ENCODE measurements at places on chromosomes 3 and 15. TPM values are rescaled to one million over a fixed set of nuclear protein-coding genes. Genes with fewer than 3 reads are reported as not detected.

DNA sequence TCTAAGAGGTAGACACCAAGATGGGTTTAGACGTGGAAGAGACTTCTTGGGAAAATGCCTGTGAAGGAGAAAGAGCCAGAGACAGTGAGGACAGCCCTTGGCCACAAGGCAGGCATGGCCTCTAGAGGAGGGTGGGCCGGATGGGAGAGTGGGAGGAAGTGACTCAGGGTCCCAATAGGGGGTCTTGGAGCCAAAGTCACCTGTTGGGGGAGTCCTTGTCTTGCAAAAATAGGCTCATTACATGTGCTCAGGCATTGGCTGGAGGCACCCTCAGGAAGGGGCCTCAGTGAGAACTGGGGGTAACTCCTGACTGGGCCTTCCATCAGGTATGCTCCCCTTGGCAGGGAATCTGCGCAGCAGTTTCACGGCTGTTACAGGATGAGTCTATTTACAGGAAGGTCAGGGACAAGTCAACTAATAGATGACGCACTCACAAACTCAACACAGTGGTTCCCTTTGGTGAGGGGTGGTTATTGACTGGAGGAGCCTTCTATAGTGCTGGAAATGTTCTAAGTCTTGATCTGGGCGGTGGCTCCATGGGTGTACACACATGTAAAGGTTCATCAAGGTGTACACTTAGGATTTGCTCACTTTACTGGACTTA is 259.6 kb downstream of the XXYLT1 start:
- DNase-seq: peak; percentile 46

- peak; percentile 20 for DNase-seq
Observed at GRCh38 chr15:67163180-67163579, 91.3 kb downstream of the AAGAB start.

- no peak for DNase-seq
Observed at GRCh38 chr3:73789825-73790444, 165.2 kb upstream of the PDZRN3 start.

Gene CCDC39
- total RNA-seq: 1.1 TPM

- no peak for DNase-seq
Observed at GRCh38 chr3:119219069-119219468, 21.6 kb downstream of the B4GALT4 start.

GRCh38 chr3:122564155-122564912 is at the start of the genes DTX3L and PARP9:
TSS of gene DTX3L (plus strand) at chr3:122564338. CDS start at chr3:122564427, 89 bp downstream.
TSS of gene PARP9 (minus strand) at chr3:122564300. CDS start at chr3:122559620, 4,680 bp downstream.
- DNase-seq: peak; percentile 93

Gene SERINC4
- total RNA-seq: not detected

- DNase-seq: no peak
Observed at GRCh38 chr3:151124476-151124875, 39.0 kb downstream of the MED12L start.

Gene TLNRD1
- total RNA-seq: 12.7 TPM

DNA sequence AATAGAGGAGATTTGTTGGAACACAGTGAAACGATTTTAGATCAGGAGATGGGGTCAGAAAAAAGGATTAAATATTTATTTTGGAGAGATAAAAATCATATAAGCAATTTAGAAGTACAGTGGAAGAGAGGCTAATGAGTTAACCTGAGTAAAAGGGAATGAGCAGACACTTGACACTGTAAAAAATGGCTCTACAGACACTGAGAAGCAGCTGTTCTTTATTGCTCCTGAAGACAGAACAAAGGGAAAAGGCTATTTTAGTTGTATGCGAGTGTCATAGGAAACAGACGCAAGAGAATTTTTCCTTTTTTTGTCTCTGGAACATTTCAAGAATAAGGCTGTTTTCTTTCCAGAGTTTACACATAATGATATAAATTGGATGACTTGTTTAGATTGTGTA is 34.3 kb downstream of the ASTE1 start:
- DNase-seq: no peak

DNA sequence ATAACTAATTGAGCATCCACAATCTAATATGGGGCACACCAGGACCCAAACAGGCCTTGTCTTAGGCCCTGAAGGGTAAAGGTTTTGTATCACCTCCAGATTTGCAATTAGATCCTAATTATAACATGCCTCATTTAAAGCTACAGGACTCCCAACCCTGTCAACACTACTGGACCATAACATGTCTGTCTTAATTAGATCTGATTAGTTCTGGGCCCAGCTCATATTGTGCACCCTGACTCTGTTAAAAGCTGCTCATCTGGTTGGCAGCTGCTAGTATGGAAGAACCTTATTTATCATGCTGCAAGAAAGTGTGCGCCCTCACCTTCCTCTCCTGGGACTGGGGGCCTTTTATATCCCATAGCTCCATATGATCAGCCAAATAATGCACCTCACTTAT is 457.8 kb downstream of the ROBO1 start:
- DNase-seq: no peak

Gene SLC24A5
- 0.36 TPM for total RNA-seq

DNA sequence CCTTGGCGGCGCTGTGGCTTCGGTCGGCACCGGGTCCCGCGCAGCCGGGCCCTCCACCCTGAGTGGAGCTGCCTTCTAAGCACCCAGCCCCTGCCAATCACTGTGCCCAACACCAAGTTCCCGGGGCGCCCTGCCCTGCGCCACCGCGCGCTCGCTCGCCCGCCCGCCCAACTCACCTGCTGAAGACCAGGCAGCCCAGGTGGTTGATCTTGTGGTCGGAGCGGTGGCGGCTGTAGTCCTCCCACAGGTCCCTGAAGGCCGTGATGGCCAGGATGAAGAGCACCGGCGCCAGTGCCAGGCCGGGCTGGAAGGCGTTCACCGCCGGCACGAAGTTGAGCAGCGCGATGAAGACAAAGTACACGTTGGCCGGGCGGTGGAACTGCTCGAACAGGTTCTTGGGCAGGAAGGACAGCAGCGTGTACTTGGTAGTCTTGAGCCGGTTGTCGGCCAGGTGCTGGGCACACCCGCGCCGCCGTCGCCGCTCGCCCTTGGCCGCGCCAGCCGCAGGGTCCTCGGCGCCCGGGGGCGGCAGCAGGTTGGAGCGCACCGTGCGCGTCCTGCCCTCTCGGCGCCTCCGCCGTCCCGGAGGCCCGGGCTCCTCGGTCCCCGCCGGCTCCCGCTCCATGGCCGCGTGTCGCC is 536 bp downstream of the ATP10A start:
- no peak for DNase-seq

DNA sequence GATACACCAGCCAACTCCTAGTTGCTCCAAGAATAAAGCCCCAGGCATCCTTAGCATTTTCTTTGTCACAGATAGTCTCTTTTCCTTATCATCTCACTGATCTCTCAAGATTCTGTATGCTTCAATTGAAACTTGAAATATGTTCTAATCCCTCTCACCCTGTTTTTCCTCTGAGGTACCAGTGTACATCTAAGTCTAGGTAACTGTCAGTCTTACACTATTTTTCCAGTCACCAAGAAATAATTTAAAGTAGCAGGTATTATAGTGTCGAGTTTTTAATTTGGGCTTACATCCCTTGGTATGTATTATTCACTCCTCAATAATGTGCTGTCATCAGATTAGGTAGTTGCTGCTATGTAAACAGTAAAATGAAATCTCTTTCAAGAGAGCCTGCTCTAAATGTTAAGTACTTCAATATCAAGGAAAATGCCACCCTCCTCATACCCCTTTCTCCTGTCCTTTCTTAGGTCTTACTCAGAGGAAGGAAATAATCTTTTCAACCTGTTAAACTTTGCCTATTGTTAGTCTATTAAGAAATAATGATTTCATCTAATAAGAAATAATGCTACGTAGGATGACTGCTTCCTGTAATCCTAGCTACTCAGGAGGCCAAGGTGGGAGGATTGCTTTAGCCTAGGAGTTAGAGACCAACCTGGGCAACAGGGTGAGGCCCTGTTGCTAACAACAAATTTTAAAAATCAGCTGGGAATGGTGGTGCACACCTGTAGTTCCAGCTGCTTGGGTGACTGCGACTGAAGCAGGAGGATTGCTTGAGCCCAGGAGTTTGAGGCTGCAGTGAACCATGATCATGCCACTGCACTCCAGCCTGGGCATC is 39.8 kb downstream of the TSC22D2 start:
- DNase-seq: no peak

Gene LZTFL1
- total RNA-seq: 16.6 TPM

DNA sequence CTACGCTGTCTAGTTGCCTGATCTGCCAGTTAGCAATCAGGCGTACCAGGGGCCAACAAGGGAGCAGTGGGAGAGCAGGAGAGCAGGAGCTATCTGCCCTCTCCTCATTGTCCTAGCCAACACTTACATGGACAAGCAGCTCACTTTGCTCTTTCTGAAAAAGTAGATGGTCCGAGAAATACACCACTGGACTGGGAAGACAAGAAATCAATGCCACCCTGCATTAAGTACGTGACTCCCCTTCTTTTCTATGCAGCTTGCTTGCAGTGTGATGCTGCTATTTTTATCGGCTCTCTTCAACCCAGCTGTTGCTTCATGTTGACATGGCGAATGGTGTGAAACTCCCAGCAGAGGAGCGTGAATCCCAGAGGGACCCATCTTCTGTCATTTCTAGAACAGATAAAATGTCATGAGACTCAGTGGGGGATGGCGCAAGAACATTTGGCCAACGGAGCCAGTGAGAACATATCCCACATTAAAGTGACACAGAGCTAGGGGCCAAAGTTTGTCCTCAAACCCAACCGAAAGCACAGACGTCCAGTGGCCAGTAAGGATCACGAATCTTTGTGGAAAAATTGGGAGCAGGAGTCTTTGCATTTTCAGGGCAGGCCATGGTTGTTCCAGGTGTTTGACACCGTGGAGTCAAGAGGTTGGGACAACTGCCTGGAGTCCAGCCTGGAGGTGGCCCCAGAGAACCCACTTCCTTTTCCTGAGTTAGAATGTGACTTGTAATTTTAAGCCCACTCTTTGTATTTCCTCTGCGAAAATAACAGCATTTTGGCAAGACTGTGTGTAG is 53.7 kb upstream of the MEF2A start:
- DNase-seq: no peak

DNA sequence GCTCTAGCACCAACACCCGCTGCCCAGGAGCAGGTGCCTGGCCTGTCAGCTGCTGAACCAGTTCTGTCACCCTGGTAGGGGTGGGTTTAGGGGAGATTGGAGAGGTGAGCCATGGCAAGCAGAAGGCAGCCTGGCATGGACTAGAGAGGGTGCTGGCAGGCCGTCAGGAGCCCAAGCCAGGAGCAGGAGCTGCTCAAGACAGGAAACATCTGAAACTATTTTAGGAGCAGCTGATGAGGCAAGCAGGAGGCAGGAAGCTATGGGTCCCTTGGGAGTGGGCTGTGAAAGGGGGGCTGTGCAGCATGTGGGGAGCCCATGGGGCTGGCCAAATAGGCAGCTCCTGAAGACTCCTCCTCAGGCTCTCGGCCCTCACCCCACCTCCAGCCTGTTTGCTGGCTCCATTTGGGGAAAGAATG is 2.3 kb downstream of the INKA1 start:
- DNase-seq: peak; percentile 94

DNA sequence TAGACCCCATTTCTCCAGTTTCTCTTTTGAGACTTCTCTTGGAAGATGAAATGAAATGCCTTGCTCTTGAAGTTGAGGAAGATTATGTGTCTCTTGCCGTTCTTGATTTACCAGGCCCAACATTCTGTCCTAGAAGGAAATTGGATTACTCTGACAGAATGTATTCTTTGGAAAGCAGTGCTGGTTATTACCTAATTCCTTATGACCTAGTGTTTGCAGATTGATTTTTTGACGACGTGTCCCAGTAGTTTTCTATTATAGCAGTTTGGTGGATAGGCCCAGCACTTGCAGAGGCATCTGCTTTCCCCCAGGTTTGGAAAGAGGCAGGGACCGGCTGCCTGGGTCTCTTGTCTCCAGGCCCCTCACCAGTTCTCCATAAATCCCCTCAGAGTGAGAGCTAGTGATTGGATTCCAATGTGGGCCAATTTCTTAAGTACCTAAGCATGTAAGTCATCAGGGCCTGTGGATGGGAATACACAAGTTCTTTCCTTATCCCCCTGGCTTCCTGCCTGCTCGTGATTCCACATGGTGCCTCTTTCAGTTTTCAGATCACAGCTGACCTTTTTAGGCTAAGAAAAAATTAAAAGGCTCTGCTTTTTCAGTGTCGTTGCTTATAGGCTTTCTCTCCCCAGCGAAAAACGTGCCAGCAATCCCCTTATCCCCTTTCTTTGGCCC is 50.2 kb downstream of the EPHB3 start:
- peak; percentile 69 for DNase-seq

DNA sequence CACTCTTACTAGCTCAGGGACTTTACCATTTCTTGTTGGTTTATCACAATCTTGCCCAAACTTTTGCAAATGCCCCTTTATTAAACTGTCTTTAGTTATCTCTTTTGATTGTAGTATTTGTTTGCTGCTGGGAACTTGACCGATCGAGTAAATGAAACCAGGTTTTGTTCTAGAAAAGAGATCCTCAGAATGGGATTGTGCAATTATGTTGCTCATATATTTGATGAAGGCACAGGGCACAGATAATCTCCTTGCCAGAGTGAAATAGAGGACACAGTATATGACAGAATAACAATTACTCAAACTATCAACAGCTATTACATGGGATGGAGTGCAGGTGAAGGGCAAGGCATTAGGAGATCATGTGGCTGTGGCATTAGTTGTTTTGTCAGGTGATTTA is 216.6 kb upstream of the RASGRP1 start:
- DNase-seq: no peak

- DNase-seq: no peak
Observed at GRCh38 chr3:187913617-187914033, 168.4 kb upstream of the BCL6 start.

DNA sequence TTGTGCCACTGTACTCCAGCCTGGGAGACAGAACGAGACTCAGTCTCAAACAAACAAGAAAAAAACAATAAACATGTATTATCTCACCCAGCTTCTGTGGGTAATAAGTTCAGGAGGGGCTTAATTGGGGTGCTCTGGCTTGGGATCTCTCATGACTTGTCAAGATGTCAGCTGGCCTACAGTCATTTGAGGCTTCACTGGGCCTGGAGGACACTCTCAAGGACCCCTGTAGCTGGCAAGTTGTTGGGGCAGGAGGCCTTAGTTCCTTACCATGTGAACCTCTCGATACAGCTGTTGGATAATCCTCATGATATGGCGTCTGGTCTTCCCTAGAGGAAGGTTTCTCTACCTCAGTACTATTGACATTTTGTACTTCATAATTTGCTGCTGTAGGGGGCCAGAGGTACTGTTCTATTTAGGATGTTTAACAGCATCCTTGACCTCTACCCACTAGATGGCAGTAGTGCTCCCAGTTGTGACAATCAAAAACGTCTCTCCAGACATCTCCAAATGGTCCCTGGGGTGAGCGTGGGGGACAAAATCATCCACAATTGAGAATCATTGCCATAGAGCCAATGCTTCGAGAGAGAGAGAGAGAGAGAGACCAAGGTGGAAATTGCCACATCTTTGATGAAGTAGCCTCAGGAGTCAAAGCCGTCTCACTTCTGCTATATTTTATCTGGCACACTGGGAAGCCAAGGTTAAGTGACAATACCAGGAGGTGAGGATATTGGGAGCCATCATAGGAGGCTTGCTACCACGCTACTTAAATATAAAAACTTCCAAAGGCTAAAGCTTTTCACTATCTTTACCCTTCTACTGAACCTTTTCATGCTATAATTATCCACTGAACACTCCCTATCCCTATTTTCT is 23.9 kb upstream of the SLTM start:
- no peak for DNase-seq

Gene GOLGA8R
- 1.8 TPM for total RNA-seq

Gene P2RY13
- total RNA-seq: 1.8 TPM

Gene IL5RA
- 0.49 TPM for total RNA-seq

- DNase-seq: no peak
Observed at GRCh38 chr3:56408761-56409196, 59.5 kb downstream of the ERC2 start.

Data from sigmoid colon (tissue), 7 donors.